Left kidney (tissue), 8 donors: ENCODE measurements at places on chromosomes 6 and 20. TPM values are rescaled to one million over a fixed set of nuclear protein-coding genes. Genes with fewer than 3 reads are reported as not detected.

The SLC26A8 gene
- polyA plus RNA-seq, result 0.47 TPM

The PDE10A gene
- 24.4 TPM for polyA plus RNA-seq

The NDUFAF5 gene
- 36.8 TPM for polyA plus RNA-seq

The C20orf144 gene
- 0.33 TPM for polyA plus RNA-seq

The ID4 gene
- 136 TPM for polyA plus RNA-seq
